ENCODE measurements at places on chromosomes 2 and 18.

GRCh38 chr2:57981083-57981768 lies 65.4 kb upstream of the VRK2 start:
- DNase-seq: no peak

- DNase-seq: no peak
These were observed 201.3 kb downstream of the GCA start for GRCh38 chr2:162545254-162545653.

- peak; percentile 27 for DNase-seq
These were observed 91.2 kb downstream of the ZNF236 start for GRCh38 chr18:76913583-76913982.

- DNase-seq: no peak
These were observed 964.7 kb upstream of the ZEB2 start for GRCh38 chr2:145484448-145485097.

DNA sequence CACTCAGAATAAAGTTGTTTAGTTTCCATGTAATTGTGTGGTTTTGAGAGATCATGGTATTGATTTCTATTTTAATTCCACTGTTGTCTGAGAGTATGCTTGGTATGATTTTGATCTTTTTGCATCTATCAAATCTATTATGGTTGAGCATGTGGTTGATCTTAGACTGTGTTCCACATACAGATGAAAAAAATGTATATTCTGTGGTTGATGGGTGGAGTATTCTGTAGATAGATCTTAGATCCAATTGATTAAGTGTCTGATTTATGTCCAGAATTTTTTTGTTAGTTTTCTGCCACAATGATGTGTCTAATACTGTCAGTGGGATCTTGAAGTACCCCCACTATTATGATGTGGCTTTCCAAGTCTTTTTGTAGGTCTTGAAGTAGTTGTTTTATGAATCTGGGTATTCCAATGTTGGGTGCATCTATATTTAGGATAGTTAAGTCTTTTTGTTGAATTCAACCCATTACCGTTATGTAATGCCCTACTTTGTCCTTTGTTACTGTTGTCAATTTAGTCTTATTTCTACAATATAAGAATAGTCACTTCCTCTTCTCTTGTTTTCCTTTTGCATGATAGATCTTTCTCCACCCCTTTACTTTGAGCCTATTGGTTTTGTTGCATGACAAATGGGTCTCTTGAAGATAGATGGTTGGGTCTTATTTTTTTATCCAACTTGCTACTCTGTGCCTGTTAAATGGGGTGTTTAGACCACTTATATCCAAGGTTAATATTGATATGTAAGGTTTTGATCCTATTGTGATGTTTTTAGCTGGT lies 101.8 kb downstream of the TRABD2A start:
- DNase-seq: no peak

- no peak for DNase-seq
These were observed 22.7 kb upstream of the ACTG2 start for GRCh38 chr2:73870084-73870483.

DNA sequence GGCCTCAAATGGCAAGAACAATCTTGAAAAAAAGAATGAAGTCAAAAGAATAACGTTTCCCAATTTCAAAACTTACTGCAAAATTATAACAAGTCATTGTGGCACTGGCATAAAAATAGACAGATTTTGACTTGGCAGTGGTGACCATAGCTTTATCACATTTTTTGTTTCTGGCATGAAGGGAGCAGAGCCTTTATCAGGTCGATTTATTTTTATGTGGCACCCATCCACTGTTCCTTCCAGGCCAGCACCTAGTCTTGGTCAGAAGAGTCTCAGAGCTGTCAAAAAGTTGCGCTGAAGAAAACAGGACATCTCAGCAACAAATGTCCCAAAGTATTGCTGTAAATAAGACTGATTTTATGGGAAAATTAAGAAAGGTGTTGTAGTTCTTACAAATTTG lies 92.4 kb downstream of the TRABD2A start:
- no peak for DNase-seq

DNA sequence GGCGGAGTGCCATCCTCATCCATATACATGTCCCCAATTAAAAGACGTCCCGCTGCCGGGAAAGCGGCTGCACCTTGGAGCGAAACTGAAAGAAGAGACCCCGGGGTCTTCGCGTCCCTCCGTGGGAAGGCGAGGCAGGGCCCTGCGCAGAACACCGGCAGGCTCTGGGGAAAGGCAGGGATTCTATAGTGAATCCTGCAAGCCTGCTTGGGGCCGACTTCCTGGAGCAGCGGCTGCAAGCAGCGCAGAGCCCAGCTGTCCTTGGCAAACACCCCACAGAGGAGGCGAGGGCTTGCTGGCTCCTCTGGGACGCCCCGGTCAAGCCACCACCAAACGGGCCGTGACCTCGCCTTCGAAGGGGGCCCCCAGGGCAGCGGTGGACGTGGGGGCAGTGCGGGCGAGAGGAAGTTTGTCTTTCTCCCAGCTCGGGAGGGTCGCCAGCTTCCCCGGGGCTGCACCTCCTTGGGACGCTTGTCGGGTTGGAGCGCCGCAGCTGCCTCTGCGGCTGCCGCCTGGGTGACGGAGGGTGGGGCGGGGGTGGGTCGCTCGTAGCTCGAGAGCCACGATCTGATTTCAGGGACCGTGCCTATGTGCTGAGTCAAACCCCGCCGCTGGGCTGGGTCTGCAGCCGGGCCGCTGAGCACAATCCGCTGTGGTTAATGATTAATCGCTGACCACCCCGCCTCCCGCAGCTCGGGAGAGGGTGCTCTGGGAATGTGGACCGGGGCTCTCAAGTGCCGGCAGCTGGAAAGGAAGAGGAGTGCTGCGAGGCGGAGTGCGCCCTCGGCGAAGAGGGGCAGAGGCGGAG lies 486 bp upstream of the GPR39 start:
- peak; percentile 85 for DNase-seq

GRCh38 chr2:56177420-56178220 lies 6.2 kb upstream of the CCDC85A start:
- DNase-seq: no peak

GRCh38 chr2:175476948-175477347 lies 295.4 kb upstream of the ATP5MC3 start:
- DNase-seq: no peak

- no peak for DNase-seq
These were observed 57.8 kb upstream of the NABP1 start for GRCh38 chr2:191620144-191620543.

DNA sequence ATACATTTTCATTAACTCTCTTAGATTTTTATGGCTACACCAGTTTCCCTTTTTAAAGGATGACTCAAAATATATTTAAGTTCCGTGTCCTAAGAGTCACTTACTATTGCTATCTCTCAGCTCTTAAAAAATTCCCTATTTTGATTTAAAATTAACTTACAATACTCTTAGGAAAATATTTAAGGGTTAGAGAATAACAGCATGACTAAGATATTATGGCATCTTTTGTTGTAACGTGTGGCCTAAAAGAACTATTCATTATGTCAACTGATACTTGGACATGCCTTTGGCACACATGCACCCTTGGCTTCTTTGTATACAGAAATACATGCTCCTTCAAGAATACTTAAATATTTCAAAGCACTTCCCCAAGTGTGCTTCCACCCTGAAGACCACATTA lies 42.3 kb downstream of the SCN3A start:
- no peak for DNase-seq

- DNase-seq: no peak
These were observed 30.2 kb downstream of the ARHGAP25 start for GRCh38 chr2:68764806-68765311.

DNA sequence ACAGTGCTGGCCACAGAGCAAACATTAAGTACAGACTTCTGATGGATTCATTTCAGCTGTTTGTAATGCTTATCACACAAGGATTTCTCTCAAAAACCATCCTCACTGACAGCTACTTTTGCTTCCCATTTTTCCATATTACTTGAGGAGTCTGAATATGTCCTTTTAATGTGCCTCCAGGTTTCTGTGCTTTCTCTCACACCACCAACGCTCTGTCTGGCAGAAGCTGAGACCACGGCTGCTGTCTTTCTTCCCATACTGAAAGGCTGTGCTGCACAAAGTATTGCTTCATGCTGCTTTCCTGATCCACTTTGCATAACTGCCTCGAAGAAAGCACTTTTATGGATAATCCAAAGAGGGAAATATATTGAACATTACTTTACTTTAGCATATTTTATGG lies 312.1 kb upstream of the ZEB2 start:
- no peak for DNase-seq

DNA sequence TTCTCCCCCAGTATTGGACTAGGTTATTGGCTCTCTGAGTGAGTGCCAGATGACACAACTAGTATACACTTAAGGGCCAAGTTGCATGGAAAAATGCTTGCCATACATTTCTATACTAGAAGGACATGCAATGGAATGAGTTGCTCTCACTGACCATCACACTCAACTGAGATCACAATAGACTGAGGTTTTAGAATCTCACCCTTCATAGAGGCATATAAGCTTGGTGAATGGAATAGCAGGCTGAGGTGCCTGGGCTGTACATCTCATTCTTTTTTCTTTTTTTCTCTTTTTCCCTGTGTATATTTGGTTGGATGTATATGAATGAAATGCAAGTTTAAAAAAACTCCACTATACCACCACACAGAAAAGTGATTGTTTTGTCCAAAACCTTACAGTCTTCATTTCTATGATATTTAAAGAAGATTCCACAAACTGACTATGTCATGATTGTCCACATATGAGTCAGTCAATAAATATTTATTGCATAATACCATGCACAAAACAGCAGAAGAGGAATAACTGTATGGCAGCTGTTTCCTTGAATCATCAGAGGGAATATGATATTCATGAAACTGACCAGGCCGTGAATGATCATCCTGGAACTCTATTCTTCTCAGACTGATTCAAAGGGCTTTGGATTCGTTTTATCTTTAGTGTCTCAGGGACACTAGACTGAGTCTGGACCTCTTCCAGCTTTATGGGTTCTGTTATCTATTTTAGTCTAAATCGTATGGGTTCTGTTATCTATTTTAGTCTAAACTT lies 122.6 kb upstream of the STK17B start:
- DNase-seq: no peak

DNA sequence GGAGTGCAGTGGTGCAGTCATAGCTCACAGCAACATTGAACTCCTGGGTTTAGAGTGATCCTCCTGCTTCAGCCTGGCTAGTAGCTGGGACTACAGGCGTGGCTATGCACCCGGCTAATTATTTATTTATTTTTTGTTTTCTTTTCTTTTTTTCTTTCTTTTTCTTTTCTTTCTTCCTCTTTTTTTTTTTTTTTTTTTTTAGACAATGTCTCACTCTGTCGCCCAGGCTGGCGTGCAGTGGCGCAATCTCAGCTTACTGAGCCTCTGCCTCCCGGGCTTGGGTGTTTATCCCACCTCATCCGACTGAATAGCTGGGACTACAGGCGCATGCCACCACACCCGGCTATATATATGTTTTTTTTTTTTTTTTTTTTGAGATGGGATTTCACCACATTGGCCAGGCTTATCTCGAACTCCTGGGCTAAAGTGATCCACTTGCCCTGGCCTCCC lies 1.4 kb upstream of the ANXA4 start:
- no peak for DNase-seq

DNA sequence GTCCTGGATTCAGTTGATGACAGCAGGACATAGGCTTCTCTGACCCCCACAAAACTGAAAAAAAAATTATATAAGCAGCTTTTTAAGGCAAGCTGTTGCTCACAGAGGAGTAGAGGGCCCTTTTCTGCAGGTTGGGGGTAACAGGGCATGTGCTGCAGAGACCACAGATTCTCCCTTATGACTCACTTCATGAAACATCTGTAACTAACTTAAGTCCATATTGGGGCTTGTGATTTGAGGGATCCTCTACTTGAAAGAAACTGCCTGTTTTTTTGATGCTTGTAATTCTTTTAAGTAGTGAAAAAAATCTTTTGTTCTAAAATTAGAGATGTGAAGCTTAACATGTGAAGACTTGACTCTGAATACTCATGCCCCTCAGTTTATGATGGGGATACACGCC lies 33.4 kb downstream of the XRCC5 start:
- no peak for DNase-seq

DNA sequence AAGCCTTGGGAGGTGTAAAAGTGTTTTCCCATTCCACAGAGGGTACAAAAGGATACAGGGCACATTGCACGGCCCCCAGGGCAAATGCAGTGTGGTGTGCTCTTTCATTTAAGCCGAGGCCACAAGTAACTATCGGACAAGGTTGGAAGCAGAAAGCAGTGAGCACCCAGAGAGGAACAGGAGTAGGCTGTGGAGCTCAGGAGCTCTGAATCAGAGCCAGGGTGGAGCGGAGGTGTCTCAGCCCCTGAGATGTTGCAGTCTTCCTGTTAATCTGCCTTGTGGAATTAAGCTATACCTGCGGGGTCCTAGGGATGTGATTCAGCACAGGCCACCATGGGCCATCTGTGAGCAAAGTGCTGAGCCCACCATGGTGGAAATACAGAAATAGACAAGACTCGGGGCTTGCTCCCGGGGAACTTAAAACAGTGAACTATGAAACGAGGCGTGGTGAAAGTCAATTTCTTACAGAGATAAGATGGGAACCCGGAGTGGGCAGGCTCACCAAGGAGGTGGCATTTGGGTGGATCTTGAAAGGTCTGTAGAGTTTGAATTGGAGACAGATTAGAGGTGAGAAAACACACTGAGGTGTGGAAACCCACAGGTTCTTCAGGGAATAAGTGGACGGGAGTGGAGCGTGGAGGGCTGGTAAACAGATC lies 44.0 kb downstream of the ASAP2 start:
- no peak for DNase-seq

DNA sequence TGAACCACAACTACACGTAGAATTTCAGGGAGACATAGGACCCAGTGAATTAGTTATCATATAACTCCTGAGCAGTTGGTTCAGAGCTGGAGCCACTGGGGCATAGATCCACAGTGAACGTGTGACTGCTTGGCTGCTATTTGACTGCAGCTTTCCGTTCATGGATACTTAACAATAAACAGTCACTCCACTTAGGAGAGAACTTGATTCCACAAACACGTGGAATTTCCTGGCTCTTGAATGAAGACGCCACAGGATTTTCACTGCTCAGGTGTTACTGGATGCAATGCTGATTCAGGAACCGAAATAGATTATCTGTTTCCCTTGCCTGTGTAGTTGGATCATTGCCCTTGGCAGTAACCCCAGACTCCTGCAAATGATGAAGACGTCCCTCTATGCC lies 679.1 kb upstream of the ZEB2 start:
- peak; percentile 43 for DNase-seq

DNA sequence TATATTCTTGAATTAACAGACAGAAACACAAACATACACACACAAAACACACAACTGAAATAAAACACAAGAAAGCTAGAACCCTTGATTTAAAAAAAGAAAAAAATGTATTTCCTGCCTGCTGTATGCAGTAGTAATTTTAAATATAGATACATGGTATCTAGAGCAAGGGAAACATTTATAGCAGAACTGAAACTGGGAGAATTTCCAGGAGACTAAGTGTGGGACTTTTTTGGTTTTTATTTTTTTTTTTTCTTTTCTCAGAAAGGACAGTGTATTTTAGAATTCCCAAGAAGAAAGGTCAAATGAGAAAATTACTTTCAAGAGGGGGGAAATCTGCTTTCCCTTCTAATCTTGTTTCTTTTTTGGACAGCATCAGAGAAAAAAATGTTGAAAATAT lies 558.9 kb upstream of the PKDCC start:
- DNase-seq: no peak

All from NCI-H2107 (cell line).